Germinal center (tissue), 1 donor: ENCODE measurements at places on chromosomes 3 and 15.
A peak's percentile ranks its signal among the peaks of the same experiment; 100 is the strongest.

DNA sequence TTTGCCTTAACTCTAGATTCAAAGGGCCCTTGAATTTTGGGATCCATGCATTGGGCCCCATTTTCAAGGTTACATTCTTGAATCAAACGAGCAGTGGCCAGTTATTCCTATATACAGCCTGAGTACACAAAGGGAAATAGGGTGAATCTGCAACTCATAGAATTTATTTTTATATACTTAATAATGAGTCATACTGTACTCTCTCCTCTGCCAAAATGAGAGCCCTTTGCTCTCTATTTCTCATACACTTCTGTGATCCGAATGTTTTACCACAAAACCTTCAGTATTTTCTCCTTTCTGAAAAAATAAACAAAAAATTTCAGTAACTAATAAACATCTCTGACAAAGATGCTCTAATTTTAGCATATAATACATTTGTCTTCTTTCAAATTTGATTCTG is 116.7 kb downstream of the SERPINI1 start:
- DNase-seq = no peak

DNA sequence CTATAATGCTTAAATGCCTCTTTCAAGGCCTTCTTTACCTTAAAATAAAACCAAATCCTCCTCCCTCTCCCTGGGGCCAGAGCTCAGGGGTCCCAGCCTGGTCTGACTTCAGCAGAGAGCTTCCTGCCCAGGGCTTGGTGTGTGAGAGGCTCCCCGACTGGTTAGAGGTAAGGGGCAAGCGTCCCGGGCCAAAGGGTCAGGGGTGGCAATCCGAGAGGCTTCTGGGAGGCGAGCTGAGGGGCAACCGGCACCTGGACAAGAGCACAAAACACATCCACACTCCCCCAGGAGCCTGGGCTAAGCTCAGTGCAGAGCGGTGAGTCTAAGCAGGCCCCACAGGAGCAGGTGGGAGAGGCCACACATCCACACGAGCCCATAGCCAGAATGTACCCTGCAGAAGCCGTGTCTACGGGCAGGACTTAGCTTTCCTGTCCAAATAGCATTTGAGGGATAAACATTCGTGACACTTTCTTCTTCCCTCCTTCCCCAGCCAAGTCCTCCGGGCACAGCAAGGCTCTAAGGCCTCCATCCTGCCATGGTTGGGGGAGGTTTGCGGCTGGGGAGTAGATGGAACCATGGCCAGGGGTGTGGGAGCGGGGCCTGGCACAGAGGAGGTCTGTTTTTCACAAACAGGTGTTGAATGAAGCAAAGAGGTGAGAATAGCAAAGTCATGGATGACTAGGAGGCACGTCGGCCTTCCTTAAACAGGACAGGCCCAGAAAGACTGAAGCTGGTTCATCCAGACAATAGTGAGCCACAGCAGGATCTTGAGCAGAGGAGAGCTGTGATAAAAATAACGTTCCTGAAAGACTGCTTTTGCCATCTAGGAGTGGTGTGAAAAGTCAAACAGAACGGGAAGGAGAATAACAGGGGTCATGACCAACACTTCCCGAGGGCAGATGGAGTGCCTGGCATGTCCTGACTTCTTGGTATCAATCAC is 98.7 kb upstream of the IQSEC1 start:
- DNase-seq = no peak

DNA sequence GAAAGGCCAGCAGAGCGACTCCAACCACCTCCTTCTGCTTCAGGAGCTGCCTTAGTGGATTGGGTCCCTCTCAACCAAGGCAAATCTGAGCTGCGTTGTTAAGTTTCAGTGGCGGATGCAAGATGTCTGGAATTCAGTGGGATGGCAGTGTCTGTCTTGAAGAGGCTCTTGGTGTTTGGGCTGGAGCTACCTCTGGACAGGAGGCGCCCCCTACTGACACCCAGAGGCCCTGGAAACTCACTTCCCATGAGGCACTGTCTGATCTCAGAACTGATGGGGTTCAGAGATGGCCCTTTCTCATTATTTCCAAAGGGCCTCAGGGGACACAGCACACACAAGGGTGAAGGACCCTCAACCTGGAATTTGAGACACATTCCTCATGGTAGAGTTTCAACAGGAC is 6.0 kb upstream of the SLC28A1 start:
- peak; percentile 54 for DNase-seq

DNA sequence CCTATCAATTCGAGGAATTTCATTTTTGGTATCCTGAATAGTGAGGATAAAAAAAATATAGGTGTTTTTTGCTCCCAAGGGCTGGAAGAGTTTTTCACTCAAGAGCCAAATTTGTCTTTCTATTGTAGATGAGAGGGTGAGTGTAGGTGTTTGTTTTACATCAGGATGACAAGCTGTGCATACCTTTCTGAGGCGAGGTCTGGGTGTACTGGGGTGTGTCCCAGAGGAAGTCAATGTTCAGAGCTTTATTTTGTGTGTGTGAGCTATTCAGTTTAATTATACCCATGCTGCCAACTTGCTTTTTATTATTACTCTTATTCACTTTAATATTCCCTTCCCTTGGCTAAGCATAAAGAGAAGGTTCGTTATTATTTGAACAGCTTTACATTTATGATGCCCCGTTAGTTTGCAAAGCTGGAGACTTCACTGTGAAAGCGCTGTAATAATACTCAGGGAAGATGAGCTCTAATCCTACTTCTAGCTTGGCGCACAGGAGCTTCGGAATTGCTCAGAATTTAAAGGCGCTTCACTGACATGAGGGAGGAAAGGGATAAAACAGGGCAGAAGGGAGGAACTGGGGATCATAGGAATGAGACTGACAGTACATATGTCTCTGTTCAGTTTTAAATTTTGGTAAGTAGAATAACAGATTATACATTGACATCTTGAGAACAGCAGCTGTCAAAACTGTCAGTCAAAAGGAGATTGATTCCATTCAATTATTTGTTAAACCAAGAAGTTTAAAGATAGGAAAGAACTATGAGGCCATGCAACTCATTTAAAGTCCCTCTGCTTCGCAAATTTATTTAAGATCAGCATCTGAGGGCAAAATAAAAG is 117.7 kb upstream of the TP63 start:
- DNase-seq = no peak

GRCh38 chr3:148128136-148128535 is 569.6 kb upstream of the AGTR1 start:
- no peak for DNase-seq

DNA sequence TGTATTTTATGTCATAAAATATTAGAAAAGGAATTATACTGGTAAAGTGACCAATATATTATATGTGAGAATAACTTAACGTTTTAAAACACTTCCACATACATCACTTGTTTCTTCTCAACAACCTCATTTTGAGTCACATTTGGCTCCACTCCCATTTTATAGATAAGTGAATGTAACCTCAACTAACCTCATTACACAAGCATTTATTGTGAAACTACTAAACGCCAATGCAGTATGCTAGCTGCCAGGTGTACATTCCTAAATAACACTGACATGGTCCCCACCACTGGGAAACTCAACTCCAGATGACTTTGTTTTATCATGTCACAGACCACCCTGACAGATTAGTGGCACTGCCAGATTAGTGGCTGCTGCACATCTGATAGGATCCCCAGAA is 249.7 kb upstream of the CNTN4 start:
- DNase-seq = no peak

GRCh38 chr3:118968111-118968510 is 66.5 kb downstream of the IGSF11 start:
- DNase-seq = no peak

DNA sequence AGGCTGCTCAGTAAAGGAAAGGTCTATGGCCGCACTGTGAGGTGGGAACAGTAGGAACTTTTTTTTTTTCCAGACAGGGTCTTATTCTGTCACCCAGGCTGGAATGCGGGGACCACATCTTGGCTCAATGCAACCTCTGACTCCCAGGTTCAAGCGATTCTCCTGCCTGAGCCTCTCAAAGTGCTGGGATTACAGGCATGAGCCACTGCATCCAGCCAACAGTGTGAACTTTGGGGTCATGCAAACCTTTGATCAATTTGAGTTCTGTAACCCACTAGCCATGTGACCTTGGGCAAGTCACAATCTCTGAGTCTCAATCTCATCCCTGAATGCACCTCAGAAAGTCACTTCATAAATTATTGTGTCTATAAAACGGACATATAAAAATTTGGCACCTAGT is 286.8 kb upstream of the CTNNB1 start:
- no peak for DNase-seq

DNA sequence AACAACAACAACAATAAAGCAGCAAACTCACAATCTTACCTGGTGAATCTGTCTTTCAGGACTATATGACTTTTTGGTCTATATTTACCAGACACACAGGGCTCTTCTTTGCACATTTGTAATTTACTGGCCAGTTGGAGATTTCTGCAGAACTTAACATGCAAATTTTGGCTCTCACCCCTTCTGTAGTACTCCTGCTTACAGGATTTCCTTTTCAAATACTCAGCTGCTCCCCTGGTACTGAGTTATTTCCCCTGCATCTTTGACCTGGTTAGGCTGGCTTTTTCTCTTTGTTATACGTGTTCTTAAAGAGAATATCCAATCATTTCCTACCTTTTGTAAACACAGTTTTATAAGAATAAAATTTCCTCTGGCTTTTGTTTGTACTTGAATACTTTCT is 228.0 kb downstream of the MBNL1 start:
- DNase-seq = peak; percentile 14

- no peak for DNase-seq
These were observed 895 bp downstream of the GATA2 start for GRCh38 chr3:128491941-128492670.

DNA sequence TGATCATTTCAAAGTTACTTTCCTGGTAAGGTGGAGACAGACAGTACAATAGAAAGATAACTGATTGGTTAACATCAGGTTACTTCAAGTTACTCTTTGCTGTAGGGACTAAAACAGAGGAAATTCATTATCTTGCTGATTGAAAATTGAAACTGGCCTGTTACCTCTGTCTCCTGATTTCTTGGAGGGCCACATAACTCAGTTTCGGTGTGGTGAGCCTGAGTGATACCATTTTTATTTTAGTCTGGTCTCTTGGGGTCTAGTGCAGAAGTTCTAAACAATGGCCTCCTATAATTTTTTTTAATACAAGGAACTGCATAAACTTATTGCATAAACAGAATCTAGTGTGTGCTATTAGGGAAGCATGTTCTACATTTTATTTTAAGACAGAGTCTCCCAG is 1.2 kb upstream of the ICE2 start:
- no peak for DNase-seq

DNA sequence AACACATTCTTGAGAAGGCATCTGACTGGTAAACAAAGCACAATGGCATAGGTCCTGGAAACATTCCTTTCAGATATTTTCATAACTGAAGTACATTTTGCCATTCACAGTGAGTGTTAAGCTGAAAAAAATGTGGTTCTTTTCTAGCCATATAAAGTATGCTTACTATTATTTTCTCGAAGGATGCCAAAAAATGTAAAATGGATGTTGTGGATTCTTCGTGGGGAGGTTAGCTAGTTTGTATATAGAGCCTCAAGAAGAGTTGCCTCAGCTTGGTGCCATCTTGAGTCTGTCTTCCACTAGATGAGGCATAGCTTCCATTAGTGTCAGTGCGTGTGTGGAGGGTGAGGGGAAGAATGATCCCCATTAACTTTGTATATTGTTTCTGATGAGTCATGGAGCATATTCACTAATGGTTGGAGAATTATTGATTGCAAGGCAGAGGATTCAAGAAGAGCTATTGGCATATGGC is 4.1 kb downstream of the MBNL1 start:
- DNase-seq = no peak

DNA sequence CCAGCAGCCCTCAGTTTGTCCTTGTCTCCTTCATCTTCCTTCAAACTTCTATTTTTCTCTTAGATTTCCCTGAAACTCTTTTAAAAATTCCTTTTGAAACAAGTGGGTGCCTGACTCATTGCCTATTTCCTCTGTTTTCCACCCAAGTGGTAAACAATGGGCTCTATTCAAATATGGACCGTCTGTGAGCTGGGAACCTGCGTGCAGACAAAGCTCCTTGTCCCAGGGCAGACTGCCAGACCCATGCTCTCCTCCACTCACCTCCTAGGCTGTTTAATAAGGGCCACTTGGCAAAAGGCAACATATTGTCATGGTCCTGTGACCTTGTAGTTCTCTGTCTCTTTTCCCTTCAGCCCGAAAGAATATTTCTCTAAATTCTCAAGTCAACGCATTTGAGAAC is 332.7 kb upstream of the THBS1 start:
- DNase-seq = no peak

DNA sequence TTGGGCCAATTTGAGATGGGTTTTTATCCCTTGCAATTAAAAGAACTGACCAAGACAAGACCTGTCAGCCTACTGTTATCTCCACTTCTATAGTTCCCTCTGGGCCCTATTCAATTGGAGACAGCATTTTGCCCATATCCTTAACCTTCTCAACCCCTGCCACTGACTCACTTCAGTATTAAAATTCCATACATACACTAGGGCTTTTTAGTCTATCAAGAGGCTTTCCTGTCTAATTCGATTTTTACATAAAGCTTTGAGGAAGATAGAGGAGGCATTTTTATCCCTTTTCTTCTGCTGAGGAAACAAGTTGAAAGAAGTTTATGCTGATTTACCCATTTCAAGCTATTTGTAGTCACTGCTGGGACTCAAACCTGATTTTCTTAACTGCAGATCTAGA is 51.1 kb downstream of the GTF2E1 start:
- no peak for DNase-seq

DNA sequence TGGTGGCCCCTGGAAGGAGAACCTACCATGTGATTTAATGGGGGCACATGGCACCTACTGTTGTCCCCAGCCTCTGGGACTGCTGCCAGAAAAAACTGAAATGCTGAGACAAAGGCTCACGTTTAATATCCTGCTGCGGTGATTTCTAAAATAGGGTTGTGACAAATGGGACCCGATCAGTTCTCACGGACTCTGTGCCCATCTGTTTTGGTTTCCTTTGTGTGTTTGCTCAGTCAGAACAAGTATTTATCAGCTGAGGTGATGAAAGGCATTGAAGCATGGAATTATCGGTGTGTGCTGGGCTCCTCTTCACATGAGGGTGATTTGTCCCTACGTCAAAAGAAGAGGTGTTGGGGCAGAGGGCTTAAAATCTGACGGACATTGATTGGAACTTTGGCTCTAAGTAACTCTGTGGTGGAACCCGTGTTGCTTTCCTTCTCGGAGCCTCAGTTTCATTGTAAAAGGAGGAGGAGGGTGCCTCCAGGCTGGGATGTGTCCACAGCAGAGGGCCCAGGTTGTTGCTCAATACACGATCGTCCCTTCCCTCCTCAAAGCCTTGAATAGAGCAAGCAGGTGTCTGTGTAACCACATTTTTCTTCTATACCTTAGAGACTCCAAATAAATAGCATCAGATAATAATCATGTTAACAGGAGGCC is 283.3 kb upstream of the RGMA start:
- no peak for DNase-seq
